ENCODE measurements at places on chromosomes 11 and 22. TPM values are rescaled to one million over a fixed set of nuclear protein-coding genes. Genes with fewer than 3 reads are reported as not detected.
A peak's percentile ranks its signal among the peaks of the same experiment; 100 is the strongest.

KCNQ1 gene
- 35.3 TPM for total RNA-seq

KRTAP5-11 gene
- not detected for total RNA-seq

HTR3A gene
- total RNA-seq: not detected

TSPAN18 gene
- total RNA-seq: 717 TPM

GRCh38 chr11:94759522-94759921 is 8.6 kb upstream of the AMOTL1 start:
- no peak overlapping the region for H3K4me3 ChIP-seq
- H3K4me1 ChIP-seq: peaks cover 7% of the 10 kb centered on the region
- no peak for DNase-seq
- H3K27me3 ChIP-seq: no peaks in the 10 kb centered on the region

- no peak for DNase-seq
- no peak overlapping the region for H3K4me3 ChIP-seq
- peaks cover 3% of the 10 kb centered on the region for H3K27me3 ChIP-seq
- H3K27ac ChIP-seq: no peak overlapping the region
- H3K36me3 ChIP-seq: no peaks in the 10 kb centered on the region
Measured at GRCh38 chr11:76856106-76856505, 4.6 kb upstream of the ACER3 start.

DNA sequence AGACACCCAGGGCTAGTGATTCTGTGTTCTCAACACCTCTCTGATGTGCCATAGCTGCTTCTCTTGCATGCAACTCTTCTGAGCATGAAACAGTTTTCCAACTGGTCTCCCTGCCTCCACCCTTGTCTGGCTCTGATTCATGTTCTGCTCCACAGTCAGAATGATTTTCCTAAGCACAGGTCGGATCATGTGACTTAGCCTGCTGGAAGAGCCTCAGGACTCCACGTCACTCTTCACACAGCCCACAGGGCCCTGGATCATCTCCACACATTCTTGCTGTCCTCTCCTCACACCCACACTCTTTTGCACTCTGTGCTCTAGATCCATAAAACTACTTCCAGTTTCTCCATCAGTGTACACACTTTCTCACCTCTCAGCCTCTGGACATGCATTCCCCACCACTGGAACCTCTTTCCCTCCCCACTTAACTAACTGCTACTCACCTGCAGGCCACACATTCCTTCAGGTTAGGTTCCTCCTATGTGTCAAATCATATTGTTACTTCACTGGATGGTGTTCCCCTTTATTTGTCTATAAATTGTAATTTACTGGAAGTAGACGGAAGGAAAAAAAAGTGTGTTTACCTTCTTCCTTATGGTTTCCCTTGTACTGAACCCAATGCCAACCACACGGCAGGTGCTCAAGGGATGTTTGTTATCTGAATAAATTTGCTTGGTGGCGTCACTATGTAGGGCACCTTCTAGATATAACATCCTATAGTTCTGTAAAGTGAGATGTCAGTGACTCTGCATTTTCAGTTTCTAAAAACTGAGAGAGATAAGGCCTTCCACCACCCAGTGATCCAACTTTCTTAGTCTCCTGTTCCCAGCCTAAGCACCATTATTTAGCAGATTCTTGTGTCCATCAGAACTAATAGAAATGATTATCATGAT is 133.7 kb downstream of the ETS1 start:
- H3K27me3 ChIP-seq: peaks cover 12% of the 10 kb centered on the region
- no peak for DNase-seq
- peaks cover 14% of the 10 kb centered on the region for H3K4me1 ChIP-seq
- H3K27ac ChIP-seq: no peak overlapping the region
- peaks cover 14% of the 10 kb centered on the region for H3K36me3 ChIP-seq

DNA sequence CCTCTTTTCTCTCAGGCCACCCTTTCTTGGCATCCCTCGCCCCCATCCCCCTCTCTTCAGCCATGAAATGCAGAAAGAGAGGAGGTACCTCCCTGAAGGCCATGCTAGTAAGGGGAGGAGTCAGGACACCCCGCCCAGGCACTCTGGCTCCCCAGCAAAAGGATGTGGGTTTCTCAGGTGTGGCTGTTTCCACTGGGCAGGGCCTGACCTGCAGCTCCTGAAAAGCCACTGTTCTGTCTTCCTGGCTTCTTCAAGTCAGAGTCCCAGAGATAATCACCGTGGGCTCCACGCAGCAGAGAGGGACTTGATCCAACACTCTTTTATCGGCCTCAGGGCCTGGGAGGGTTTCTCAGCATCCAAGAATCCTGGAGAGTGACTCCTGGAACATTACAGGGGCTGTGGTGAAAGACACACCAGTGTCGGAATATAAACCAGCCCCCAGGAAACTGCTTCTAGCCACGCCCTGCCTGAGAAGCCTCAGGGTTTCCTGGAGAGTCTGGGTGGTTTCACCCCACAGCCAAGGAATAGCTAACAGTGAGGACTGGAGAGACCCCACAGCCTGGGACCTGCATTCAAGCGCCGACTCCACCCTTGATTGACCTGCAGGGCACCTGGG is 45.7 kb upstream of the TSPAN18 start:
- no peaks in the 10 kb centered on the region for H3K27me3 ChIP-seq
- peaks cover 11% of the 10 kb centered on the region for H3K4me1 ChIP-seq
- H3K27ac ChIP-seq: no peak overlapping the region
- H3K4me3 ChIP-seq: no peak overlapping the region
- no peak for DNase-seq
- H3K36me3 ChIP-seq: no peaks in the 10 kb centered on the region

DNA sequence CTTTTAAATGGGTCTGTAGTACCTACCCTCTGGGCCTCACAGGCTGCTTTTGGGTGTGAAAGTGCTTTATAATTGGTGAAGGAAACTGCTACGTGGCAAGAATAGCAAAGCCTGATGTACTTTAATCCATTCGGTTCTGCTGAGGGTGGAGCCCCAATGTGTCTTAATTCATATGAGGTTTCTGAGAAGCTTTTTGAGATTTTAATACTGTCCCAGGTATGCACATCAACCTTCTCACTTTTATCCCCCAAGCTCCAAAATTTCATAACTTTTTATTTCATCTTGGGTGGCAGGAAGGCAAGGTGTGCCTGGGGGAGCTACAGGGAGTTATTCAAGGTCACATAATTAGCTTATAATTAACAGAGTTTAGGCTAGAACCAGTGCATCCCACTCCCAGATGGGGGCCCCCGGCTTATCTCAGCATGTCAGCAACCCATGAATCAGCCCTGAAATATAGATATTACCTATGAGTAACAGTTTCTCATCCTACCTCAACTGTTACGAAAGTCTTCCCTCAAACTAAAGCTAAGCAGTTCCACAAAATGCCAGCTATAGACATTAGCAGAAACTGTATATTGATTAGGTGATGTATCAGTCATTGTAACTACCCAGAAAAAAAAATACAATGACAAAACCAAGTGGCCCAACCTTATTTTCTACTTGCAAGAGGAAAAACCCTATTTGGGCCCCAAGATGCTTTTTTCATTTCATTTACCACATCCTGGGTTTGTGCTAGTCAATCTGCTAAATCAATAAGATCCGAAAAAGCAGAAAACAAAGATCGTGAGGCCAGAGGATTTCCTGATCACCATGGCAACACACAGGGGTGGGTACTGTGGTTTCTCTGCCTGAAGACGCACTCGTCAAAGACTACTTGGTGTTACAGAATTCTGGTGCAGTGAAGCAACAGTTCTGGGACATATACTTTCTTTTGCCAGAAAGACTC is 26.7 kb downstream of the CD44 start:
- DNase-seq: peak; percentile 46
- H3K36me3 ChIP-seq: peaks cover 4% of the 10 kb centered on the region
- peaks cover 4% of the 10 kb centered on the region for H3K27me3 ChIP-seq
- H3K4me3 ChIP-seq: no peak overlapping the region
- H3K4me1 ChIP-seq: peaks cover 44% of the 10 kb centered on the region
- peak overlapping the region; percentile 92 for H3K27ac ChIP-seq

GRCh38 chr11:34243600-34244464 is 114.0 kb downstream of the ABTB2 start:
- H3K4me1 ChIP-seq: peaks cover 27% of the 10 kb centered on the region
- H3K27ac ChIP-seq: no peak overlapping the region
- DNase-seq: no peak
- peaks cover 4% of the 10 kb centered on the region for H3K36me3 ChIP-seq
- H3K27me3 ChIP-seq: peaks cover 8% of the 10 kb centered on the region

GRCh38 chr11:107780136-107780535 is 68.3 kb upstream of the SLN start:
- no peak overlapping the region for H3K27ac ChIP-seq
- no peak overlapping the region for H3K4me3 ChIP-seq
- H3K4me1 ChIP-seq: no peaks in the 10 kb centered on the region
- no peaks in the 10 kb centered on the region for H3K27me3 ChIP-seq

GRCh38 chr11:83722392-83723119 is 436.4 kb upstream of the CCDC90B start:
- H3K36me3 ChIP-seq: no peaks in the 10 kb centered on the region
- DNase-seq: no peak
- H3K27me3 ChIP-seq: no peaks in the 10 kb centered on the region

DNA sequence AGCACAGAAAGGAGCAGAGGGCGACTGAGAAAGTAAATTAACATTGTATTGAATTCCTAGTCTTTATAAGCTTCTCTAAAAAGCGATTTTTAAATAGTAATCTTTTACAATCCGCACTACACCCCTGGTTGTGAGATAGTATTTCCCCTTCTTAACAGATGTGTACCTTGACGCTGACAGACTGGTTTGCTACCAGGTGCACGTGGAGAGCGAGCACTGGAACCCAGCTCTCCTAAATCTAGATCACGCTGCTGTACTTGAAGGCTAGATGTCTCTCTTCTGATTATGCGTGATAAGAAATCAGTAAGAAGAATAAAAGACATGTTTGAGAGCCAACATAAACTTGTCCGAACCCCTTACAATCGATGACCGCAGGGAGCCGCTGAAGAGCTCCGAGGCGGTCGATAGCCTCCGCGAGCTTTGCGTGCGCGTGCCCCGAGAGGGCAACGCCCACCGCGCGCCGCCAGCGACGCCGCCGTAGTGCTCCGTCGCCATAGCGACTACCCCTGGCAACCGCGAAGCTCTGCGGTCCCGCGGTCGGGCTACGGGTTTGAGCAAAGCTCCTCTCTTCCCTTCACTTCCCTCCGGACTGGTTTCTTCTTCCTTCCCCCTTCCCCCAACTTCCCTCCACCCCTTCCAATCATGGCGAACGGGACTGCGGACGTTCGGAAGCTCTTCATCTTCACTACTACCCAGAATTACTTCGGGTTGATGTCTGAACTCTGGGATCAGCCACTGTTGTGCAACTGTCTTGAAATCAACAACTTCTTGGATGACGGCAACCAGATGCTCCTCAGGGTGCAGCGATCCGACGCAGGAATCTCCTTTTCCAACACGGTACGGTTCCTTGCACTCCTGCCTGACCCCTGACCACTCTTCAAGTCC is at the start of gene DYNC2H1:
TSS of gene DYNC2H1 (plus strand) at position 494 of the 885 bp plus-strand sequence. CDS start at position 643, 149 bp downstream.
- peaks cover 5% of the 10 kb centered on the region for H3K4me1 ChIP-seq
- H3K4me3 ChIP-seq: peak within 1 kb of the TSS; percentile 97
- H3K27ac ChIP-seq: peak within 1 kb of the TSS; percentile 97
- peaks cover 2% of the 10 kb centered on the region for H3K36me3 ChIP-seq
- DNase-seq: peak; percentile 90
